ENCODE measurements at places on chromosomes 2 and 18.

GRCh38 chr2:42363413-42363812, 2.4 kb upstream of the COX7A2L start:
- no peak for DNase-seq

DNA sequence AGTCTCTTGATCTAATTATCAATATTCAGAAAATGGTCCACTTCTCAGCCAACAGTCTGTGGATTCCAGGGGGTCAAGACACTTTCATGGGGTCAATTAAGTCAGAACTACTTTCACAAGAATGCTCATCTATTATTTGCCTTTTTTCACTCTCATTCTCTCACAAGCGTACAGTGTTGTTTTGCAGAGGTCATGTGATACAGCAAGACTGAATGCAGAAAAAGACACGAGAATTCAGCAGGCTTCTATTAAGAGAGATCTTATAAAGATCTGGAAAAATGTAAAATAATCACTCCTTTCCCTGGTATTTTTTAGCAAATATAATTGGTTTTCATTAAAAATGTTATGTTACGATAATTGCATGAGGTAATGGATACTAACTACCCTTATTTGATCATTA, 8.7 kb downstream of the RPRD1A start:
- no peak for DNase-seq

DNA sequence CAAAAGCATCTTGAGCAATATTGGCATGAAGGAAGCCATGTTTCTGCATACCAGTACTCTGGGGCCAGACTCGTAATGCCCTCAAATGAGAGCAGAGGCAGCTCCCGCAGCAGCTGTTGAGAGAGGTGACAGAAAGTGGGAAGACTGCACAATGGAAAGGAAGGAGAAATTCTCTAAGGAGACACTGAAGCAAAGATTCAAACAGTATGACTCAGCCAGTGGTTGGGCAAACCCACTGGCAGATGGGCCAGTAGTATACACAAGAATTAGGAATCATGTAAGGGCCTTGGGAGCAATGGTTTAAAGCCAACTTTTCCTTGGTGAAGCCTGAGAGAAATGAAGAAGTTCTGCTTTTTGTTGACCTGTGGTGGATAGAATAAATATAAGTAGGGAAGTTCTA, 2092.7 kb upstream of the PIK3C3 start:
- DNase-seq, result no peak

DNA sequence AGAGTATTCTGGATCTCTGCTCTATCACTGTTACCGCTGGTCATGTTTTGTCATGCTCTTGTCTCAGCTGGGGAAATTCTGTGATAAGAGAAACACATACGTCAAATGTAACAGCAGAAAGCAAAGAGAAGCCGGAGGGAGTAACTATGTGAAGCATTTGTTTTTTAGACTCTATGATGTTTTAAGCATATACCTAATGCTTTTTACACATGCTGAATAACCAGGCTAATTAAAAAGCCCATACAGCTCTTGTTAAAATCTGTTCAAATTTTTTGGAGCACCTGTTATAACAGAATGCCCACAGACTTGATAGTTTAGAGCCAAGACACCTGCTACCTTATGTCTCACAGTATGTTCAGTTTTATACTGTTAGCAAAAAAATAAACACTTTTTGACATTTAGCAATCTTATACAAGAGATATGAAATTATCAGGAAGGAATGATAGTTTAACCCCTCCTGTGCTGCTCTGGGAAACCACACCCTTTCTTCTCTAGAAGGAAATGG, 92.3 kb upstream of the TANK start:
- DNase-seq, result no peak

DNA sequence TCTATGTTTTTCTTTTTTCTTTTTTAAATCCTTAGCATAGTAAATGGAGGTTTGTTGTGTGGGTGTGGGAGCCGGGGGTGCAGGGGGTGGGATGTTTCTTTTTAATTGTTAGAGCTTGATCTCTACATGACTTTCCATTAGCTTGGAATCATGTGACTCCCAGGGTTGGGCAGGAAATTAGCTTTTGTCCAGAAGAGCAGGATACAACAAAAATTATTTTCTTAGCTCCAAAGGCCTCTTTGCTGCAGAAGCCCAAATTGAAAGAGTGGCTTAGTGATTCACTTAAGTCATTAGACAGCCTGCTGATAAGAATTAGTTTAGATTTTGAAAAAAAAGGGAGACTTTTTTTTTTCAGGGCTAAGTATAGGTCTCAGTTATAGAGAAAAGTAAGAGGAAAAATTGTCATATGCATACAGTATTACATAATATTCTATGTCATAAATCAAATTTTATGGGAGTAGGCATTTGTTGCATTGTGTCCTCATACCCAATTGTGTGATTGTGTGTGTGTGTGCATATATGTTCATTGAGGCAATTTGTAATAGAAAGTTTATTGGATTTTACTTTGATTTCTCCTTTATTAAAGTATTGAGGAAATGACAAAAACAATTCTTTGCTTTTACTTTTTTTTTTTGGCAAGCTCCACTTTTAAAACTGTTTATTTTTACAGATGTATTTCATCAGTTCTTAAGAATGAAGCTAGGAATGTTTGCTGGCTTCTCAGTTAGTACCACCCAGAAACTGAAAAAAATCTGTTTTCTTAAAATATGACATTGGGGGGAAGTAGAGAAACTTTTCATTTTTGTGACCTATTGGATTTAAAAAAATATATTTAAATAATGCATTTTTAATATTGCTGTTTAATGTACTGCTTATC, 47.4 kb downstream of the TSPYL6 start:
- no peak for DNase-seq
